HEK293T (cell line): ENCODE measurements at places on chromosomes 5 and 9.
A peak's percentile ranks its signal among the peaks of the same experiment; 100 is the strongest.

DNA sequence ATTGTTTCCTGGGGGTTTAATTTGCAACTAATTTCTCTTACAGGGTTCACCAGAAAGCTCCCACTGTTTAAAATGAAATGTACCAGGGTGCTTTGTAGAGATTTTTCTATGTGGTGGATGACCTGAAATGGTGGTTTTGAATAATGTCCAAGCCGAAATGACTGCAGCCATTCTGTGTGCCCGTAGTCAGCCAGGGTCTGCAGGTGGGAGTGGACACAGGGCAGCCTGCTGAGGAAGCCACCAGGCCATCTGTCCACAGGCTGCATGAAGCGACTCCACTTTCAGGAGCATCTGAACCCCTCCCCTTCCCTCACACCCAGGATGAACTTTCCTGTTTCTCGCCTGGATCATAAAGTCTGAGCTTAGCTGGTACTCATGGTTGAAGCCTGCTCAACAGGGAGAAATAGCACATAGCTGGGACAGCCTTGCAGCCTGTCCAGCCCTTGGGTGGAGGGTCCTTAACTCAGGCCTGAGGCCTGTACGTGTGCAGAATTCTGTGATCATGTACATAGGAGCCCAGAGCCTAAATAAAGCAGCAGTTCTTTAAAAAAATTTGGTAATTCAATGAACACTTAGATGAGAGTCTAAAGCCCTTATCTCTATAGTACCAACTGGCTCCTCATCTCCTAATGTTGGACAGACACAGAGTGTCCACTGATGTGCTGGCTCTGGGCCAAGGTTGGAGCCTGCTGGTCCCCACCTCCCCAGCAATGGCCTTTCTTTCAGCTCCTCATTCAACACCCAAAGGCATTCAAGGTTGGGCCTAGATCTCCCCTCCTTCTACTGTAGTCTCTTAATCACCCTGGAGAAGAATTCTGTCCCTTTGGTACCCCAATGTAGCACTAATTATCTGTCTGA, 72.8 kb downstream of the SHB start:
- no peak for DNase-seq

DNA sequence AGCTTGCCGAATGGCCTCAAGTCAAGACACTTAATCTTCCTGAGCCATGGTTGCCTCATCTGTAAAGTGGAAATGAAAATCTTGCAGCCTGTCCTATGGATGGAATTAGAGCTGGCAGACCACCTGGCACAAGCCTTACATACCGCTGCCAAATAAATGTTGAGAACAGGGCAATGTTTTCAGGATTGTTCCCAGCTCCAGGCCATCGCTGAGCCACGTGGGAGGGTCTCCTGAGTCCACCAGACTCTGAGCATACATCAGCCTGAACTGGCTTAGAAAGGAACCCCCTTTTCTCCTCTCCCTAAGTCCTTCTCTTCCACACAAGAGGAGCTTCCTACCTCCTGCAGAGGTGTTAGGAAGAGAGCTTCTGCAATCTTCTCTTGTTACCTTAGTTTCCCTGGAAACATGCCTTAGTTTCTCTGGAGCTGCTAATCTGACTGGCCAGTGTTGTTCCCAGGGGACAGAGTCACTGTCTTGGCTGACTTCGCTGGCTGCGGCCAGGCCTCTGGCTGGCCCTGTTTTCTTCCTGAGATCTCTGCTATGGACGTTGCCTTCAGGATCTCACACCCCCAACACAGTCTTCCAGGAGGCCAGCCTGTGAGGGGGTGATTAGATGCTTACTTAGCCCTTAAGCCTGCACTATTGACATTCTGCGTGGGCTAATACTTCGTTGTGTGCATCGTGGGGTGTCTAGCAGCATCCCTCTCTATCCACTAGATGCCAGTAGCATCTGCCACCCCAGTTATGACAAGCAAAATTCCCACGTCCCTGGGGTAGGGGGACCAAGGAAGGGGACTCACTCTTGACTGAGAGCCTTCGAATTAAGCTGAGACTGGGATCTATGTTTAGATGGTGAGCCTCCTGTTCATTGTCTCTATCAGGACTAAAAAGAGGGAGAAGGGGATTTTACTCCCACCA, 62.2 kb downstream of the BOD1 start:
- DNase-seq: no peak

- DNase-seq: no peak
Measured at GRCh38 chr5:181044662-181045305, 4.7 kb downstream of the BTNL9 start.

- peak; percentile 38 for DNase-seq
Measured at GRCh38 chr9:132673355-132673754, 3.1 kb downstream of the GTF3C4 start.

GRCh38 chr5:88377240-88377639, 108.6 kb upstream of the TMEM161B start:
- no peak for DNase-seq

DNA sequence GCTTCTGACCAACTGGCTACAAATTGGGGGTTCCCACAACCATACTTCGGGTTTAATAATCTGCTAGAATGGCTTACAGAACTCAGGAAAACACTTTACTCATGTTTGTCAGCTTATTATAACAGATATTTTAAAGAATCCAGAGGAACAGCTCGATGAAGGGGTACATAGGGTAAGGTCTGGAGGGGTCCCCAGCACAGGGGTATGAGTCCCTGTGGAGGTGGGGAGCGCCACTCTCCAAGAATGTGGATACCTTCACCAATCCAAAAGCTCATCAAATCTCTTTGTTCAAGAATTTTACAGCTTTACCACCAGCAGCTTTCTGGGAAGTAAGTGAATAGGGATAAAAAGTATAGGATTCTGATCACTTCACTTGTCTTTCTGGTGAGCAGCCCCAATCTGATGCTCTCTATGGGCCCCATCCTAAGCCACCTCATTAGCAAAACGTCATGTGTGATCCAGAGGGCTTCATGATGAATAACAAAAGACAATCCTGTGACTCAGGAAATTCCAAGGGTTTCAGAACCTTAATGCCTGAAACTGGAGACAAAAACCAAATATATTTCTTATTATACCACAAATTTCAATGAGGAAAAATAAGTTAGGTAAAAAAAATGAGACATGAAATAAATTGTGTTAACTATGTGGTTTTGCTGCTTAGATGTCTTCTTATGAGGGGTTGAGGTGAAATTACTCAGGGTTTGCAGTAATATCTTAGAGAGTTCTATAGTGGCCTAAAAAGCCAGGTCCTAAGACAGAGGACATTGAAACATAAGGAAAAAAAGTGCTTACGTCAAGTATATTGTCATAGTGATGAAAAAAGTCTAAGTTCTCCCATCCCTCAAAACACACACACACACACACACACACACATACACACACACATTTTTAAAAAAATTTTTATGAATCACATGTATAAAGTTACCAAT, 290.5 kb downstream of the ANXA1 start:
- no peak for DNase-seq

DNA sequence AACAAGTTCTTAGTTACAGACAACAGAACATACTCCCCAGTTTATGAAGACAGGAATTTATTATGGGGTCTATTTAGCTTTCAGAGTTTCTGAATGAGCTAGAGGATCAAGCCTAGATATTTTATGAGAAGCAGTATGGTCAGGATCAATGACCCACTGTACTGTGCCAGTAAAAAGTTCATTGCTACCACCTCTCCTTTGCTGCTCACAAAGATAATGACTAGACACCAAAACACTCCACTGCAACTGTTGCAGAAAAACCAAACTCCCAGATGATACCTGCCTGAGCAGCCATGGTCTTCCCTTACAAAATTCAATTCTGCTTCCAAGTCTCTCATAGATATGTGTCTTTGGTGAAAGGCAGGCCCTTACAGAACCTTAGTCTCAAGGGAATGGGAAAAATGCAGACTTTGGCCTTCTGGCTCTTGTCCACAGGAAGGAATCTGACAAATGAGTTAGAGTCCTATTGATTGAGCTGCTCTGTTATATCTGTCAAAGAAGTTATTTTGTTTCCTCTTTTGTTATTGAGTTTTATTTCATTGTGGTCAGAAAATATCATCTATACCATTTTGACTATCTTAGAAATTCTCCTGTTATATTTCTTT, 74.7 kb upstream of the RASGRF2 start:
- no peak for DNase-seq

GRCh38 chr9:76868897-76869296, 37.0 kb downstream of the PRUNE2 start:
- DNase-seq: no peak

GRCh38 chr9:15529566-15530324, 19.0 kb upstream of the PSIP1 start:
- DNase-seq: no peak

- DNase-seq: no peak
Measured at GRCh38 chr9:37398464-37399025, 24.0 kb upstream of the GRHPR start.

DNA sequence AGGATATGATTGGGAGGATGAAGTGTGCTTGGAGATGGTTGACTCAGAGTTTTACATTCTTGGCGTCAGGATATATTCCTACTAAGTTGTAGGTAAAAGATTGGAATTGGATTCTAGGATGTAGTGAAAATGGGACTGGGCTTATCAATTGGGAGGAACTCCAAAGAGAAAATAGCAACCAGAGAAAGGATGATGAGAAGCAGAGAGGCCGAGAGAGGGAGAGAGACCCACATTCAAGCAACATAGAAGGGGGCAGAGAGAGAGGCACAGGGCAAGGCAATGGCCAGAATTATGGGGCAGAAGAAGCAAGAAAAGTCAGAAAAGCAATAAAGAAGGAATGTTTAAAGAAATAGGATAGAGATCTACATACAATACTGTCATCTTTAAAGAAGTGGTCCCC, 217.9 kb upstream of the ACTBL2 start:
- DNase-seq: no peak

DNA sequence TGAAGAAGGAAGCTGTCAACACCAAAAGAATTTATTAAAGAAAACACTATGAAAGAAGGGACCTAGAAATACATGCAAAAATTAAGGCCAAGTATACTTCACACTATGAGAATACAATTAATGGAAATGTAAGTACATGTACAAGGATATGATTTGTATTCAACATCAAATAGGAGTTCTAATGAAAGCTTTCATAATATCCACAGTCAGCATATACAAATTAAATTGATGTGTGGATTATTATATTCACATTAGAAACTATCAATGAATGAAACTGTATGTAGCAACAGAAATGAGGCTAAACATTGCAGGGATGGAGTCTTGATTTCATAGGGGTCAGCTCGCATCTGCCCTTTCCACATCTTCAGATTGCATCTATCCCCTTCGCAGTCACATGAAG, 401.5 kb downstream of the CTNND2 start:
- no peak for DNase-seq

GRCh38 chr9:76803083-76803482, 38.8 kb downstream of the PCA3 start:
- DNase-seq: no peak

GRCh38 chr5:173864126-173865050, 23.8 kb upstream of the CPEB4 start:
- DNase-seq: no peak

- DNase-seq: no peak
Measured at GRCh38 chr5:79575996-79576395, 36.2 kb upstream of the TENT2 start.

DNA sequence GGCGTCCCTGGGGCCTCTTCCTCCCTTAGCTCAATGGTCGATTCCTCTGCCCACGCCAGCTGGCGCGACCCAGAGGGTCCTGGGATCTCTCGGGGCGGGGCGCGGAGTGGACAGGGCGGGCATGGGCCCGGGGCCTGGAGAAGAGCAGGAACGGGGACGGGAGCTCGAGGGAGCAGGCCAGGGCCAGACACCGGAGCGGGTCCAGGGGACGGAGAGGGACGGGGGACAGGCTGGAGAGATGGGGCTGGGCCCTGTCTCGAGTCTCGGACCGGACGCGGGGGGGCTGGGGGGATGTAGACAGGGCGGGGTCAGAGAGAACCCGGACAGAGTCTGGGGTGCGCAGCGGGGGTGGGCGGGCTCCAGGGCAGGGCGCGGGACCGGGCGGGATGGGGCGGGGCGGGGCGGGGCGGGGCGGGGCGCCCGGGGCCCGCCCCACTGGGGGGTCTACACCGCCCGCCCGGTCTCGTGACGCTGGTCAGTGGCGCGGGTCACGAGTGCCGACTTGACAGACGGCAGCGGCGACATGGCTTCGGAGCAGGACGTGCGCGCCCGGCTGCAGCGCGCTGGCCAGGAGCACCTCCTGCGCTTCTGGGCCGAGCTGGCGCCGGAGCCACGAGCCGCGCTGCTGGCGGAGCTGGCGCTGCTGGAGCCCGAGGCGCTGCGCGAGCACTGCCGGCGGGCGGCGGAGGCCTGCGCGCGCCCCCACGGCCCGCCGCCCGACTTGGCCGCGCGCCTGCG, at the start of gene UAP1L1:
UAP1L1 (plus strand) TSS at position 508 of the 738 bp plus-strand sequence; CDS start at position 524, 16 bp downstream.
- peak; percentile 64 for DNase-seq

DNA sequence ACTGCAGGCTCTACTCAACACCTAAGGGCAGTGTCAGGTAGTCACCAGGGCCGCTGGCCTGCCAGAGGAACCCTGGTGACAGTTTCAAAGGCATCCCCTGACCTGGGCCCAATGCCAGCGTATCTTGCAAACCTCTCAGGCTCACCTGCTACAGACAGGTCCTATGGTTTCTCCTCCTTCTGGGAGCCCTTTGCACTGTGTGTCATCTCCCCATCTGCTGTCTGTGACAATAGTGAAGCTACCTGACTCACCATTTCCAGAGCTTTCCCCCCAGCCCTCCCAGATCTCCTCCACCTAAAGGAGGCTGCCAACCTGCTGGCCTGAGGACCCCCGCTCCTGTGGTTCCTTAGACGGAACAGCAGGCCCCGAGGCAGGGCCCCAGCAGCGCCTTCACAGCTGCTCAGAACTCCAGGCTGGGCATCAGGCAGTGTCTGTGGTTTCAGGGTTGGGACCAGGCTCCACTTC, 203.1 kb downstream of the FSTL4 start:
- DNase-seq: no peak

DNA sequence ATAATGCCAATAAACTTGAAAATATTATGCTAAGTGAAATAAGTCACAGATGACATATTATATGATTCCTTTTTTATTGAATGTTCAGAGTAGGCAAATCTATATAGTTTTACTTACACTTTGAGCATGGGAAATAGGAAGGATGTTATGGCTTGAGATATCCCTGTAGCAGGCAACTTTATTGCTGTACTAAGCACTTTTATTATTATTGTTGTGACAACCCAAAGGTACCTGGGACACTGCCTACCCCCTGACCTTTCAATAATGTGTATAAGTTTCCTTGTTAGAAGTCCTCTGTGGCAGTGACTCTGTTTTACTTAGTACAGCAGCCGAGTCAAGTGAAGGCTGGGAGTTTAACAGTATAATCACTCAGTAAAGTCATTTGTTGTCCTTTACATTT, 39.9 kb downstream of the SHOC1 start:
- DNase-seq: no peak

DNA sequence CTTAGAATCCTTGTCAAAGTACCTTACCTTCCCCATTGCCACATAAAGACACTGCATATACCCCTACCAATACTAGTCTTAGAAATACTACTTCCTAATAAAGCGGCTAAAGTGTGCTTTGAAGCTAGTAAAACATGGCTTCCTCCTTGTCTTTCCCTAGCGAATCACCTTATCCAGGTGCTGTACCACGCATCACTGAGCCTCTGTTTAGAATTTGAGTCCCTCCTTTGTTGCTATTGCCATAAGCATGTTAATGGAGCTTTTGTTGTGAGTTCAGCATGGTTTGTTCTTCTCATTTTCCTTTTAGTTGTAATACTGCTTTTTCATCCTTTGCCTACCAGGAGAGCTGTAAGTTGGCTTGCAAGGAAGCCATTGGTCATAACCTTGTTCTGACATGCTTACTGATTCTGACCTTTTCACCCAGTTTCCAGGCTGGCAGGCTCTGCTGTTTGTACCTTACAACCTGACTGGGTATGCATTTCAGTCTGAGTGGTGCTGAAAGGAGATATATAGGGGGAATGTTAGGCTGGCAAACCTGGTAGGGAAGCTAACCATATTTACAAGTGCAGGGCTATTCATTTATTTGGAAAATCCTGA, 49.8 kb downstream of the LMNB1 start:
- DNase-seq: no peak
